ENCODE measurements at places on chromosomes 5 and 9.

- no peak for DNase-seq
Observed at GRCh38 chr5:59249160-59249559, 644.4 kb downstream of the PDE4D start.

- DNase-seq, result no peak
Observed at GRCh38 chr9:135341612-135342169, 137.9 kb upstream of the PPP1R26 start.

GRCh38 chr5:178279026-178279722, 46.6 kb upstream of the PHYKPL start:
- DNase-seq, result no peak

- no peak for DNase-seq
Observed at GRCh38 chr5:176334031-176334770, 27.4 kb downstream of the KIAA1191 start.

DNA sequence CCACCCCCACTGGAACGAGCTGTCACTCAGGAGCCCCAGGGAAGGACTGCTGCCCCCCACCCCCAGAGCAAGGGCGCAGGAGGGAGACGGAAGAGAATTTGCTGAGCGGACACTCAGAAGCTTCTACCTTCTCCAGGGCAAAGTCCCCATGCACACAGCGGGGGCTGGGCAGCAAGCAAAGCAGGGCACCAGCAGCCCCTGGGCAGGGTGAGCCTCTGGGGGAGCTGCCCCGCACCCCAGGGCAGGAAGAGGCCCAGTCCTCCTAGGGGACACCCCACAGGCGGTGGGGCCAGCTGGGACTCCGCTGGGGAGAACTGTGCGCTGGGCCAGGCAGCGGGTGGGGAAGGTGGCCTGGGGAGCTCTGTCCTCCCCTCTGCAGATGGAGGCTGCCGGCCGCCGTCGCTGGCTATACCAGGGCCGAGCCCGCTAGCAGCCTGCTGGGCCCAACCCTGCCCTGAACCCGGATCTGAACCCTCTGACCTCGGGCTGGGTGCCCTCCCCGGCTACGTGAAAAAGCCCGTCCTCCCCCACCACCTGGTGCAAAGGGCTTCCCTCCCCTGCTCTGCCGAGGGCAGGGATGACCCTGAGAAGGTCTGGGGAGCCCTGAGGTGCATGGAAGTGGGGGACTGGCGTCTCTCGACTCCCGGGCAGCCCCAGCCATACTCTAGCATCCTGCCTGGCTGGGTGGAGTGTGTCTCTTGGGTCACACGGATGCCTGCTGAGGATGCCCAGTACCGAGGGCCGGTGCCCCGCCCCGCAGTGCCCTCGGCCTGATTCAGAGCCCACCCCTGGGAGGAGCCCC, 597 bp upstream of the SLC34A3 start:
- DNase-seq, result no peak

DNA sequence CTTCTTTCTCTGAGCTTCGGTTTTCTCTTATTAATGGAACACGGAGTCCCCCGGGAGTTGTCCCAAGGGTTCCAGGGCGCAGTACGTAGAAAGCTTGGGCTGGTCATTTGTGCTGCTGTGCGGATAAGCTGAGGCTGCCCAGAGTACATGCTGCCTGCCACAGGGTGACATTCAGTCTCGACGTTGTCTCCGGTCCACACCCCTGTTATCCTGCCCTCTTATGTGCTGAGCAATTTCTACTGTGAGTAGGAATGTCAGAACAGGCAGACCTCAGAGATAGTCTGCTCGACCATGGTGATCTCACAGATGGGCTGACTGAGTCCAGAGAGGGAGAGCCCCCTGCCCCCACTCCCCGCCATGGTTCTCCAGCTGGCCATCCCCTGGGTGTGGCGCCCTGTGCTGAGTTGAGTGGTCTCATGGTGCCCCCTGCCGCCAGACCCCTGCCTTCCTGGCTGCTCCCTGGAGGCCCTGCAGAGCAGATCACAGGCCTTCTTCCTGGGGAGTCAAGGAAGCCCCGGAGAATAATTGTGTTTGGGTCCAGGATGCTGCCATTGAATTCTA, 124.0 kb downstream of the RGS3 start:
- peak; percentile 54 for DNase-seq

GRCh38 chr9:89495824-89496560, 1.9 kb downstream of the SEMA4D start:
- no peak for DNase-seq

- no peak for DNase-seq
Observed at GRCh38 chr9:104895572-104895971, 32.4 kb downstream of the ABCA1 start.

DNA sequence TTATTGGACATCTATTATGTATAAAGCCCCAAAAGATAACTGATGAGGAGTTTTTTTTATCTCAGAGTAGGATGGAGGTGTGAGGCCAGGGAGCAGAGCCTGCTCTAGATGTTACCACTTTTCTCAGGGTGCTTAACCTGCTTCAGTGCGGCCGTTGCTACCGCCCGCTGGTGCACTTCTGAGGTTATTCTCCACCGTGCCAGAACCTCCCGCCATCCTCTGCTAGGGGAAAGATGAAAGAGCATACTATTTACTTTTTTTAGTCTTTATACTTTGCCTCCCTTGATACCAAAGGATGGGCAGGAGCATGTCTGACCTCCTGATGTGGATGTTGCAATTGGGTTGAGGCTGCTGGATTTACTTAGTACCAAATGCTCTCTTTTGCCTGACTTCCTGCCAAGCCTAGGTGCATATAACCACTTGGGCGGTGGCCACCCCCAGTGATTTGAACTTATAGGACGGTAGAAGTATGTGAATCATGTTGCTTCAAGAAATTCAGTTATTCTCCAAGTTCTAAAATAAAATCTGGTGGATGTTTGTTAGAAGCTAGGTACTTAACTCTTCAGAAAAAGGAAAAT, 71.1 kb upstream of the HSPB3 start:
- DNase-seq, result no peak

DNA sequence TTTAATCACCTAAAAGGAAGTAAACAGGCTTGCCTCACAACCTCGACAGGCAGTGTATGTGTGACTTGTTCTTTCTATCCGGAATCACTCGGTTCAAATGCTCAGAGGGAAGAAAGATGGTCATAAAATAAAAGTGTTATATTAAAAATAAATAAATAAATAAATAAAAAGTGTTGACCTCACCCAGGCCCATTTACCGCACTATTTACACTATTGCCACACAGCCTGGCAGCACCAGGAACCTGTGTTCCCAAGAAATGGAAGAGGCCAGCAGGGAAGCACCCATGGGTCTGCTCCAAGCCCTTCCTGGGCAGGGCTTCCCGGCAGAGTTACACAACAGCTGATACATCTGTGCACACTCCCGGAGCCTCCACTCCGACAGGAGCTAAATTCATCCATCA, 127.9 kb downstream of the EFNA5 start:
- DNase-seq, result no peak

GRCh38 chr5:145010834-145011233, 824.3 kb downstream of the PRELID2 start:
- DNase-seq, result no peak

DNA sequence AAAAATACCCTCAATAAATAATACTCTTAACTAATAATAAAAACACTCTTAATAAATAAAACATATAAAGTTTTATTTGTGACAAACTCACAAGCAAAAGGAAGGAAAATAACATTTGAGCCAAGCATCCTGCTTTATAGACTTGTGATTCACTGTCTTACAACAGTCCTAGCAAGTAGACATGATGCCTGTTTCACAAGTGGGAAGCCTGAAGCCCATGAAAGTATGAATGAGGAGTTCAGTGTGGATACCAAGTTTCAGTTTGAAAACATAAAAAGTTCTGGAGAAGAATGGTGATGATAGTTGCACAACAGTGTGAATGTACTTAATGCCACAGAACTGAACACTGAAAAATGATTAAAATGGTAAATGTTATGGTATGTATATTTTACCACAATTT, 10.9 kb downstream of the HABP4 start:
- no peak for DNase-seq

DNA sequence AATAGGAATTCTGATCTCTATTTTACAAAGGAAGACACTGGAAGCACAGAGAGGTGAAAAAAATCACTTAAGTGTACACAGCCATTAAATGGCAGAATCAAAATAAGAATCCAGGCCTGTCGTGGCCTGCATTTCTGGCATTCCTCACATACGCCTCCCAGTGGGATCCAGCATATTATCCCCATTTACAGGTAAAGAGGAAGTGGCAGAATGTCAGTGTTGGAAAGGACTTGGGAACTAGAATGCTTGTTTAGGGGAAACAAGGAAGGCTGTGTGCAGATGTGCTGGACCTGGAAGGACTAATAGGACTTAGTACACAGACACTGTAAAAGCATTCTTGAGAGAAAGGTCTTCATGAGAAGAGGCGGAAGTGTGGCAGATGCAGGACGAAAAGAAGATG, 241.8 kb downstream of the TRIM32 start:
- peak; percentile 70 for DNase-seq

DNA sequence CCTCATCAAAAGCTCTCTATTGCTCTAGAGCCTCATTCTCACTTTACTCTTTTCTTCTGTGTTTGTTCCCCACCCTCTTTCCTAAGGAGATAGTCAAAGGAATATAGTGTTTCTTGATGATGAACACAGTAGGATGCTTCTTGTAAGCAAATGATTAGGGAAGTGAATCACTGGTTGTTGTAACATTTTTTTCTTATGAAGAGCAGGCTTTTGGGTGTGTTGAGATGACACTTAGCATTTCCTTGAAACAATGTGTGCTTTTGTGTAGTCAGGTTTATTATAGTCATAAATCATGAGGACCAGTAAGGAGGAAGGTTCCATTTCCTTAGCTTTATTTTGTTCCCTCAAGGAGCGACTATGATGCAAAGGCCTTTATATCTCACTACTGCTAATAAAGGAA, 1991.3 kb upstream of the C9orf72 start:
- DNase-seq, result no peak

- no peak for DNase-seq
Observed at GRCh38 chr9:83623679-83624076, 735 bp downstream of the IDNK start.

DNA sequence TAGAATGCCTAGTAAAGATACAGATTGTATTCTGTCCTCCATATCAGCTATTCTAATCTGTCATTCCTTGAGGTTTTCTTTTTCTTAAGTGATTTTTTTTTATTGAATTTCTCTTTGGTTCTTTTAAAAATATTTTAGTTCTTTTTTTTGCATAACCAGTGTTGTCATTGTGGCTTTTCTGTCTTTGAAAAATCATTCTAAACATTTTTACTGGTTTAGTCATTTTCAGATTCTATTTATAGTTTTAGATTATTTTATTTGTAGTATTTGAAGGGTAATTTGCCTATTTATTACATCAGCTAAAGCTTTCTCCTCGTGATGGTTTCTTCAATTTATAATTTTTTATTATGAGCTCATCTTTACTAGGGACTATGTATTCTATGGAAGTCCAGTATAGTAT, 78.1 kb downstream of the NDUFAF2 start:
- DNase-seq, result no peak

DNA sequence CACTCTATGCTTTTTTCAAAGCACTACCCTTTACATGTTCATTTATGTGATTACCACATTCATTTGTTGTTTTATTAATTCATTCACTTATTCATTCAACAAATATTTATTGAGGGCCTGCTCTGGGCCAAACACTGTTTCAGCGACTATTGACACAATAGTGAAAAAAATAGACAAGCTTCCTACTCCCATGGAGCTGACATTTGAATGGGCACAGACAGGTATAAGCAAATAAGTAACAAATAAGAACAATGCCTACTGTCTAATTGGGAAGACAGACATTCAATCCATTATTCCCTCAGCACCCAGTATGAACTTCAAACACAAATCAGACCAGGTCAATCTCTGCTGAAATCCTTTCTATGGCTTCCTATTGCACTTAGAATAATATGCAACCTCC, 156.9 kb upstream of the NR3C1 start:
- DNase-seq, result no peak

GRCh38 chr5:137203011-137203632, 296.0 kb downstream of the SPOCK1 start:
- DNase-seq, result no peak

DNA sequence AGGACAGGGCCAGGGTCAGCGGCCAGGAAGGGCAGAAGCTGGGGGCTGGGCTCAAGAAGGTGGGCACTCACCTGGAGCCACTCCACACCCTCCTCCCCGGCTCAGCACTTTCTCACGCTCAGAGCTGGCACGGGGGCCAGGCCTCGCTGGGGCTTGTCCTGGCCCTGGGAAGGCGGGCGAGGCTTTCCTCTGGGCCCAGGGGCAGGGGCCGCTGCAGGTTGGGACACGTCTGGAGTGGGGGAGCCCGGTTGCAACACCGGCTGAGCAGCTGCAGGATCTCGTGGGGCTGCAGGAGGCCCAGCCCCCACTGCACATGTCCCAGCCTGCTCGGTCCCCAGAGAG, 38.9 kb upstream of the EGFL7 start:
- no peak for DNase-seq

GRCh38 chr5:145834917-145835847, at the start of gene PRELID2:
TSS of gene PRELID2 (minus strand) at chr5:145835342. CDS start at chr5:145835251, 91 bp downstream.
- peak; percentile 87 for DNase-seq

GRCh38 chr9:111992523-111992922, 95.9 kb downstream of the UGCG start:
- no peak for DNase-seq

DNA sequence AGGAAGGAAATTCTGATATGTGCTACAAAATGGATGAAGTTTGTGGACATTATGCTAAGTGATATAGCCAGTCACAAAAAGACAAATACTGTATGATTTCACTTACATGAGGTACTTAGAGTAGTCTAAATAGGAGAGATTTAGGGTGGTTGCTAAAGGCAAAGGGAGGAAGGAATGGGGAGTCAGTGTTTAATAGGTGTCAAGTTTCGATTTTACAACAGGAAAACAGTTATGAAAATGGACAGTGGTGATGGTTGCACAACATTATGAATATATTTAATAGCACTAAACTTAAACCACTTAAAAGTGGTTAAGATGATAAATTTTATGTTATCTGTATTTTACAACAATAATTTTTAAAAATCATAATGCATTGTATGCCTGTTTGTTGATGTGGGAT, 40.4 kb upstream of the ECM2 start:
- DNase-seq, result no peak

DNA sequence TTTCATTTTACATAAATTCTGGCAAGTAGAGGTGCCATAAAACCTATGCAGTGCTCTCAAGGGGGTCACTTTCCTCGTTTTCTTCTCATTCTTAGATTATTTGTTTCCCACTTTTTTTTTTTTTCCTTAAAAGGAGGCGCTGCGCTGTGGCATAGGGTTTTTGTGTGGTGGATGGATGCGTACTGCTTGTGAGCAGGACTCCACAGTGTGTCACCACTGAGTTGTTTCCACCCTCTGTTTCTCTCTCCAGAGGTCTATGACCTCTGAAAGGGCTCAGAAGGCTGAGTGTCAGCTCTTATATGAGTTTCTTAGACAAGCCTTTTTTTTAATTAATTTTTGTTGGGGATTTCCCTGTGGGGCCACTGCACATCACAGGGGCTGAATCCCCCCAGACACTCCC, 13.6 kb upstream of the CLTB start:
- DNase-seq, result no peak

GRCh38 chr5:180271221-180271620, 20.7 kb downstream of the MAPK9 start:
- DNase-seq, result no peak

Data from iPS-NIHi11 (cell line).